ENCODE measurements at places on chromosomes 6 and 20.

- DNase-seq: no peak
These were observed 60.0 kb downstream of the EFCAB8 start for GRCh38 chr20:32918751-32919150.

DNA sequence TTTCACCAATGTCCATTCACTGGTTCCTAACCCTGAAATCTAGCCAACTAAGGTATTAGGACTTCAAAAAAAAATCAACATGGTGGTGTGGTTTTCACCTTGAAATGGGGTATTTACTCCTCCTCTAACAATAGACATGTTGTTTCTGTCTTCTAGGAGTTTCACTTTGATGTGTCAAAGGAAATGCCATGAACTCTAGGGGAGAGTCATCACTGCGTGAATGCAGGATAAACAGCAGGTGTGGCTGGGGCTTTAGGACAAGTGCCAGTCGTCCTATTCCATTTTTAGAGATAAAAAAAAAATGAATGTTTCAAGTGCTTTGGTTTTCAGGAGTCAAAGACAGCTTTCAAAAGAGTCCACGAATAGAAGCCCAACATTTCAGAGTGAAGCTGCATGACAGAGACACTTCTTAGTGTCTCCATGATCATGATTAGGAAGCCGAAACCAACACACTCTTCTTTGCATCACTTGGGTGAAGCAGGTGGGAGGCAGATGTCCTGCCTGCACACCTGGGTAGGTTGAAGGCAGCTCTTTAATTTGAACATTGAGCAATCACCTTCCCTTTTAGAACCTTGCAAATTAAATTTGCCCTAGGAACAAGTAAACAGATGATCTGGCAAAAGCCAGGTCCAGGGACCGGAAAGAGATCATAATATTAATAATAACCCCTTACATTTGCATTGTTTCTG lies 328.5 kb upstream of the PRDM1 start:
- DNase-seq: no peak

DNA sequence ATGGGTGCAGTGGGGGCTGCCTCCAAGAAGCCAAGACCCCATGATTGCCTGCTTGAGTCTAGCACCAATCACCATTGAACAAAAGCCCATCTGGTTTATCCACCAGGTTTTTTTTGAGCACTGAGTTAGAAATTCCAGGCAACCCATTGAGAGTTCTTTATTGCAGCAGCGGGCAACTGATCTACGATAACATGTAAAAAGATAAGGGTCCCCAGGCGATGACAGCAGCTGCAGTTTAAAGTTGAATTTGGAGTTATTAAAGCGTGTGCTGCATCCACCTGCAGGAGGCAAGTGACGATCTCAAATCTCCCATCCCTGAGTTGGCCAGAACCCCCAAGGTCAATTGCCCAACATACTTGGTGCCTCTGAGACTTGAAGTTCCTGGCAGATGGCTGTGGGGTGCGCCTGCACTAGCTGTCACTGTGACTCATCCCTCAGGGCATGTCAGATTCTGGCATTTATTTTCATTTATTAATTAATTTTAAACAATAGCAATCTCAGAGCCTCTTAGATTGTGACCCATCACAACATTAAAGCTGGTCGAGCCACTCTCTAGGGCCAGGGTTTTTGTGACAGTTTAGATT lies 290.4 kb upstream of the SULF2 start:
- no peak for DNase-seq

GRCh38 chr20:53346335-53346648 lies 247.3 kb downstream of the ZNF217 start:
- no peak for DNase-seq

GRCh38 chr6:17624396-17624795 lies 24.3 kb downstream of the FAM8A1 start:
- no peak for DNase-seq

GRCh38 chr6:33249732-33250630 lies 21.7 kb downstream of the VPS52 start:
- DNase-seq: no peak

DNA sequence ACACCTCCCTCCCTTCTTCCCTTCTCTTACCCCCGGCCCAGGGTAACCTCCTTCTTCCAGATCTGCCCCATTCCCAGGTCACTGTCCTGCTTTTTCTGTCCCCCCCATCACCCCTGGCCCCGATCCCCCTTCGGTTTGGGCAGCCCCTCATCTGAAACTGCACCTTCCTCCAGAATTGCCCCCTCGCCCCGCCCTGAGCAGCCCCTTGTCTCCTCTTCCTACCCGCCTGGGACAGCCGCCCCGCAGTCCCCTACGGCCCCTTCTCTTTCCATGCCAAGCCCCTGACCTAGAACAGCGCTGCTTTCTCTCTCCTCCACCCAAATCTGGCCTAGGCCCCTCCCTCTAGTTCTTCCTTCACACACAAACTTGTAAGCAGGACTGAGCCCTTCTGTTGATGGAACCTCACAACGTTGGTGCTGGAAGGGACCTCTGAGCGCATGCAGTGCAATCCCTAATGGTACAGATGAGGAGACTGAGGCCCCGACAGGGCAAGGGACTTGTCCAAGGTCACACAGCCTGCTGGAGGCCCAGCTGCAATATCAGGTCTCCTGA lies 630 bp downstream of the PPP2R5D start:
- DNase-seq: no peak

- DNase-seq: no peak
These were observed 527.8 kb upstream of the FLRT3 start for GRCh38 chr20:14865169-14865568.

GRCh38 chr6:11043378-11043960 lies 636 bp downstream of the ELOVL2 start:
- no peak for DNase-seq

DNA sequence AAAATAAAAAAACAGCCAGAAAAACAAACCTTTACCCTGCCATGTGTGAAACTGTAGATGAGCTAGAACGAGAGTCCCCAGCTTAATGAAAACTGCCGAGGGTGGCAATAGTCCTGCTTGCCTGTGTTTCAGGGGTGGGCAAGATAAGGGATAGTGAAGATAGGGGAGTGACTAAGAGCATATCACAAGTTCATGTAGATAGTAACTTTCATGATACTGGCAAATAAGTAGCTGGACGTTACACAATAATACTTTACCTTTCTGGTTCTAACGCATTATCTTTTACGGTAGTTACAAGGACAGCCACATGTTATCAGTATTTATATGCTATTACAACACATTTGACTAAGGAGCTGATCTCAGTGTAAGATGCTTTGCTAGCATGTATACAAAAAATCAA lies 9.3 kb upstream of the FBXO9 start:
- DNase-seq: no peak

GRCh38 chr6:130019326-130020072 lies 1.1 kb downstream of the L3MBTL3 start:
- DNase-seq: no peak

DNA sequence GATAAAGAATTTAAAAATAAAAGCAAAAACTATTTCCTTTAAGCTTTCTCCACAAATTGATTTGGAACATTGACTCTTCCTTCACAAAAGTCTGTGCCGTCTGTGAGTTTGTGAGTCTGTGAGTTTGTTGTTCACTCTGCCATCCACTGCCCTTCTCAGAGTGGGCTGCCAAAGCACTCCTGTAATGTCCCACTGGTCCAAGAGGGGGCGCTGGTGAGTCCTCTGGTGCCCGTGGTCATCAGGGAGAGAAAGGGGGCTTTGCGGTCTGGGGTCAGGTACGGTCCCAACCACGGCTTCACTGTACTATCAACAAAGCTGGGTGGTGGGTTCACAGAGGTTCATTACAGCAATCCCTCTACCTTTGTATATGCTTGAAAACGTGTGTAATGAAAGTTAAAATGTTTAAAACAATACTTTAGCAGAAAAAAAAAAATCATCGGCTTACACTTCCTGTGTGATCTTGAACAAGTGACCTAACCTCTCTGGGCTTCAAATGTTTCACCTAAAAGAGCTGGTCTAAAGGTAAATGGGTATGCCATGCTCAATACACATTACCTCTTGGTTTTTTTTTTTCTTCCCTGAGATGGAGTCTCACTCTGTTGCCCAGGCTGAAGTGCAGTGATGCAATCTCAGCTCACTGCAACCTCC lies 5.6 kb upstream of the ANKRD60 start:
- DNase-seq: no peak

DNA sequence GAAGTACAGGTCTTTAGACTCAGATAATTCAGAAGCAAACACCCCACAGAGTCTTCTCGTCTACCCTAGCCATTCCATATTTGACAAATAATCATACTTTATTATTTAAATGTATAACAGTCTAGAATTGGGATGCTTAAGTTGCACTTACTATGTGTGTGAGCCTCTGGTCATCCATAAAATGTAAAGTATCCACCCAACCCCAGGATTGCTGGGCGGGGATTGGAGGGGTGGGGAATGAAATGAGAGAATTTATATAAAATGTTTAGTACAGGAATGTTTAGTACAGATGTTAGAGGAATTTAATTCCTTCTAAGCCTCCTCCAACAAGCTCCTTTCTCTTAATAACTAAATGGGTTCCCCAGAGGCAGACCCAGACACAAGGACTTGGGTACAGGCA lies 16.9 kb downstream of the BNIP5 start:
- DNase-seq: no peak

DNA sequence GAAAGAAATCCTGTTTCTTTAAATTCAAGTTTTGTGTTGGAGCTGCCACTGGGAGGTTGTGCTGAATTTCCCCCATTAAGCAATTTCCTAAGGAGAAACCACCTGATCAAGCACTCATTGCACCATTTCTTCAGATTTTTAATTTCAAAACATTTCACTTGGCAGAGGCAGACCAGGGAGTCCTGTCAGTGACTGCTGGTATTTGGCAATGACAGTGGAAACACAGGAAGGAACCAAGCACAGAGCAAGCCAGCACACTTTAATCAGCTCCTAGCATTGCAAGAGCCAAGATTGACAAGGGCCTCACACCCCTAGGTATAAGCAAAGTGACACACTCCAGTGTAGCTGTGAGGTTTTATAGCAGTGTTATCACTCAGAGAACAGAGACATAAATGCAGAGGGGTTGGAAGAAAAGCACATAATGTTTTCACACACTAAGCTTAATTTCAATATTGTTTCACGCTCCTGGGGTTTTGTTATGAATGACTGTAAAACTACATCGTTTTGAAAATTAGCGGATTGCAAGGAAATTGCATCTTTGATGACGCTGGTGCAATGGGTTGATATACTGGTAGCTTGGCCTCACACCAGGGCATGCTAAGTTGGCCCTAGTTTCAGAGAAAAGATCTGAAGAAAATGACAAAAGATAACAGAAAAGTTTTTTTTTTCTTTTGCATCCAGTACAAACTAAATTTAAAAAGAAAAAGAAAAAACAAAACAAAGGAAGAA lies 768.4 kb downstream of the TFAP2A start:
- no peak for DNase-seq

GRCh38 chr20:15814360-15814759 lies 758.9 kb downstream of the KIF16B start:
- no peak for DNase-seq

- DNase-seq: no peak
These were observed 465.0 kb upstream of the GJE1 start for GRCh38 chr6:141667580-141668309.

- no peak for DNase-seq
These were observed 117.1 kb upstream of the FBXL4 start for GRCh38 chr6:99064834-99065233.

GRCh38 chr6:134510920-134511319 lies 193.0 kb upstream of the SGK1 start:
- DNase-seq: no peak
